ENCODE measurements at places on chromosomes 5 and 9. TPM values are rescaled to one million over a fixed set of nuclear protein-coding genes. Genes with fewer than 3 reads are reported as not detected.

- no peak for DNase-seq
Measured at GRCh38 chr9:98610711-98611110, 98.0 kb downstream of the GABBR2 start.

DNA sequence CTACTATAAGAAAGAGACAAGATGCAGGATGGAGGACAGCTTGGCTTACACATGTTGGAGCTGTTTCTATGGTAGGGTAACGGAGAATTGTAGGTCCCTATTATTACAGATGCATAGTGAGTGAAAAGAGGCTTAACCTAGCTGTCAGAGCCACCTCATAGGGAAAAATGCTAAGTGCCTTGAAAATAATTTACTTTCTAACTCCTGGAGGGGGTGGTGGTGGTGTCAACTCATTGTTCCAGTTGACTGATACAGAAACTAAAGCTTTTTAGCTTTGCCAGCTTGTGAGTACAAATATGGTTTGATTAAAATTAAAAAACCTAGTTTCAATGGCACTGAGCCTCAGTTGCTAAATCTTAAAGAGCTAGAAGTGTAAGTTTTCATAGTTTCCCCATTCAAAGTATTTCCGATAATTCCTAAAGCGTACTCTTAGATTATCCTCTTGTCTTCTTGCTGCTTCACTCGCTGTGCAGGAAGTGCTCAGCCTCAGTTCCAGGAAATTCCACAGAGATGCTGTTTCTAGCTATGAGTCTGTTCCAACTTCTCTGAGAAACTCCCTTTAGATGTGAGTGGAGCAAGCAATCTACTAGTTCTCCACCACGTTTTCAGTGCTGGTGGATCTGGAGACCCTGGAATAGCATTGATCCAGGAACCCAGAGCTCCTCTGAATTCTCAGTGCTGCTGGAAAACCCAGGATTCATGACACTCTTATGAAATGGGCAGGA is 265.2 kb downstream of the DMAC1 start:
- DNase-seq, result peak; percentile 13

The SAPCD2 gene
- total RNA-seq, result 42.1 TPM

DNA sequence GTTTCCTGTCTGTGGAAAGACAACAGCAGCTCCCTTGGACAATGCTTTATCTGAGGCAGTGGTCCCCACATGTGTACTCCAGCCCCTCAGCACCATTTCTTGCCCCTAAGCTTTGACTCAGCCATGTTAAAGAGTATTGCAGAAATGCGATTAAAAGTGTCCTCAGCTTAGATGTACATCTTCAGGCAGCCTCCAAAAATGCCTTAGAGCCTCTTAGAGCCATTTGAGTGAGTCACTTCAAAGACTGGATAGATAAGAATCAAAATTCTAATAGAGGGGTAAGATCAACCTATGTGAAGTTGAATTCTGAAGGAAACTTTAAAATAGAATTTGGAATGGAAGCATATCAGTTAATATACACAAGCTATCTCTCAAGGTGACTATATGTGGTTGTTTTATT is 296.3 kb downstream of the ADAMTS6 start:
- DNase-seq, result no peak
